ENCODE measurements at places on chromosomes 11 and 22. TPM values are rescaled to one million over a fixed set of nuclear protein-coding genes. Genes with fewer than 3 reads are reported as not detected.
A peak's percentile ranks its signal among the peaks of the same experiment; 100 is the strongest.

Gene ASRGL1
- 38.4 TPM for total RNA-seq

GRCh38 chr11:70834277-70834940 is 418.0 kb downstream of the SHANK2 start:
- H3K36me3 ChIP-seq, result no peaks in the 10 kb centered on the region
- DNase-seq, result peak; percentile 76
- H3K27me3 ChIP-seq, result no peaks in the 10 kb centered on the region
- H3K4me3 ChIP-seq, result no peak overlapping the region
- H3K4me1 ChIP-seq, result peaks cover 5% of the 10 kb centered on the region

Gene MFRP
- 0.03 TPM for total RNA-seq

DNA sequence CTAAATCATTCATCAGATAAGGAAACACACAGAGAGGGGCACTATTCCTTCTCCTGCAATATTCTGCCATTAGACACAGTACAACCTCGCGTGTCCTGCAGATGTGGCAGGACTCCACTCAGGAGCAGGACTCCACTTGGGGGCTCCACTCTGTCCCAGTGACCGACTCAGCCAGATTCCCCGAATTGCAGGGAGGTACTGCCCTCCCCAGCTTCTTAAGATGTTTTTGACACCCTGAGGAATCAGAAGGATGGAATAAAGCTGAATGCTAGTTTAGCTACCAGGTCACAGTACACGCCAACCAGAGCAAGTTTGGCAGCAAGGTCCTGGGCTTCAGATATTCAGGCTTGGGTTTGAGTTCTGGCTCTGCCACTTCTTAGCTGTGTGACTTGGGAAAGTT is 99.3 kb upstream of the USP47 start:
- H3K27me3 ChIP-seq, result no peaks in the 10 kb centered on the region
- H3K4me1 ChIP-seq, result no peaks in the 10 kb centered on the region
- no peak overlapping the region for H3K4me3 ChIP-seq
- DNase-seq, result no peak

Gene PRDM11
- total RNA-seq, result 10.4 TPM

GRCh38 chr11:70397336-70397982 is 870 bp upstream of the CTTN start:
- H3K4me3 ChIP-seq, result peak overlapping the region; percentile 99
- H3K27me3 ChIP-seq, result no peaks in the 10 kb centered on the region
- peak; percentile 44 for DNase-seq
- no peaks in the 10 kb centered on the region for H3K36me3 ChIP-seq
- H3K4me1 ChIP-seq, result peaks cover 23% of the 10 kb centered on the region
- peak overlapping the region; percentile 89 for H3K27ac ChIP-seq

Gene MS4A14
- total RNA-seq, result not detected

DNA sequence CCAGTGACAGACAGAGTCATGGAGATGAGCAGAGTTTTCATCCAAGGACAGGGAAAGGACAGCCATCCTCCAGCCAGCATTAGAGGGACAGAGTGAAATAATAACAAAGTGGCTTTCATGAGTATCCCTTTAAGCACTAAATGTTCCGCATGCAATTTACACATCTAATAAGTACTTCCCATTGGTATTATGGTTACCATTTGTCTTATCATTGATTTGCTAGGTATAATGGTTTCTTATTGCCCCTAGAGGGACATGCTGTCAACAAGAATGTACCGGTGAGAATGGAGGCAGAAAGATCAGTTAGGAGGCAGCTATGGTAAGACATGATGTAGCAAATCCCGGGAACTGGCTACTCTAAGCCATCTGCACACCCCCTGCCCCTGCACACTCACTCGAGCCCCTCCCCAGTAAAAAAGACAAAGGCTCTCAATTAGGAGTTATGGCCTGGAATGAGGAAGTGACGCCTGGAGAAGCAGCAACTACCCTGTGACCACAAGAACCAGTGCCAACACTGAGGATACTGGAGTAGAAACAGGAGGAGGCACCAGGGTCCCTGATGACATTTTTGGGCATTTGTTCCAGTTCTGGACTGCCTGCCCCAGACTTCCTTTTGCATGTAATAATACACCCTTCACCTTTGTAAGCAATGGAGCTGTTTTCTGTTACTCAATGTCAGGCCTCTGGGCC is 30.2 kb upstream of the HMGXB4 start:
- no peaks in the 10 kb centered on the region for H3K36me3 ChIP-seq
- DNase-seq, result no peak
- H3K27me3 ChIP-seq, result no peaks in the 10 kb centered on the region
- H3K4me1 ChIP-seq, result peaks cover 6% of the 10 kb centered on the region

DNA sequence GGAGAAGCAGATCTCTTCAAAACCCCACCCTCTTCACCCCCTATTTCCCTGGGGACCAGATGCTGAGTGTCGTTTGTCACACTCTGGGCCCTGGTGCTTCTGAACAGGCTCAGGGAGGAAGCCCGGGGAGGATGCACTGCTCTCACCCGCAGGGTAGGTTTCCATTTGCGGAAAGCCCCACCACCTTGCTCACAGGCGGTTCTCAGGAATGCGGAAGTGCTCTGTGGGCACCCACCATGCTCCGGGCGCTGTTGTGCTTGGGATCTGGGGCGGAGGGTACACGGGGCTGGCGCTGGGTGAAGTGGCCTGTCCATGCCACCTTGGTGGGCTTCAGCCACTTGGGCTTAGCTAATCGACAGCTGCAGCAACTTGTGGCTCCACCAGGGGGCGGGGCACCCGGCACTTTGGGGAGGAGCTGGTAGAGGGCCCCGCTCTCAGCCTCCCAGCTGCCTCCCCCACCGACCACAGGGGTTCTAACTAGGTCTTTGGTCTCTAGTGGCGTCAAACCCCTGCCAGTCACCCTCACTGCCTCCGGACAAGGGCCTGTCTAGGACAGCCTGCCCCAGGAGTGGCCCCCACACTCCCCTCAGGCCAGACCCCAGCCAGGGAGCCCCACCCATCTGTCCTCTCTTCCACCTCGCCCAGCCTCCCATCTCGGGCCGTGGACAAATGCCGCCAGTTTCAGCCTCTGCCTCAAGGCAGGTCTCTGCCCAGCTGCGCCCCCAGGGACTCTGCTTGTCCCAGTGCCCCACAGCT is 7.4 kb downstream of the NDUFV1 start:
- peaks cover 32% of the 10 kb centered on the region for H3K4me1 ChIP-seq
- no peak overlapping the region for H3K27ac ChIP-seq
- peaks cover 37% of the 10 kb centered on the region for H3K27me3 ChIP-seq
- peak; percentile 87 for DNase-seq
- H3K36me3 ChIP-seq, result no peaks in the 10 kb centered on the region

Gene FLRT1
- 0.54 TPM for total RNA-seq

Gene LDLRAD3
- total RNA-seq, result 19.4 TPM

DNA sequence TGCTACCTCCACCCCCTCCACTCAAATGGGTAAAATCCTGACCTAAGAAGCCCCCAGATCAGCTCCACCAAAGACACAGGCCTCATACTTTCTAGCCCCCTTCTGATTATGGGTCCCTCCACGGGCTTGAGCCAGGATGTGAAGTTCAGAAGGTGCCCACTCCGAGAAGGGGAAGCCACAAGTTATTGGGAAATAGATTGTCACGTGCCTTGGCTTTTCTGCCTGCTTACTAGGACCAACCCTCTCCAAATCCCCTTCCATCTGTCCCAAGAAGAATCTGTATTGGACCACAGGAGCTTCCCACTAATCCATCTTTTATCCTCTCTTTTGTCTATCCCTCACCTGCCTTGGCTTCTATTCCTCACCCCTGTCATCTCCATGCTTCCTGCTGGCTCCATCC is 3.0 kb upstream of the NRGN start:
- no peaks in the 10 kb centered on the region for H3K36me3 ChIP-seq
- no peak overlapping the region for H3K4me3 ChIP-seq
- H3K27me3 ChIP-seq, result peaks cover 78% of the 10 kb centered on the region
- no peak overlapping the region for H3K27ac ChIP-seq

- no peak overlapping the region for H3K4me3 ChIP-seq
- no peaks in the 10 kb centered on the region for H3K4me1 ChIP-seq
- no peaks in the 10 kb centered on the region for H3K27me3 ChIP-seq
- H3K36me3 ChIP-seq, result no peaks in the 10 kb centered on the region
- DNase-seq, result no peak
Observed at GRCh38 chr22:31603081-31603525, 58.9 kb downstream of the PISD start.

- no peaks in the 10 kb centered on the region for H3K27me3 ChIP-seq
- H3K4me1 ChIP-seq, result peaks cover 21% of the 10 kb centered on the region
- H3K27ac ChIP-seq, result no peak overlapping the region
- H3K4me3 ChIP-seq, result no peak overlapping the region
- H3K36me3 ChIP-seq, result no peaks in the 10 kb centered on the region
Observed at GRCh38 chr11:115581871-115582639, 77.8 kb upstream of the CADM1 start.

DNA sequence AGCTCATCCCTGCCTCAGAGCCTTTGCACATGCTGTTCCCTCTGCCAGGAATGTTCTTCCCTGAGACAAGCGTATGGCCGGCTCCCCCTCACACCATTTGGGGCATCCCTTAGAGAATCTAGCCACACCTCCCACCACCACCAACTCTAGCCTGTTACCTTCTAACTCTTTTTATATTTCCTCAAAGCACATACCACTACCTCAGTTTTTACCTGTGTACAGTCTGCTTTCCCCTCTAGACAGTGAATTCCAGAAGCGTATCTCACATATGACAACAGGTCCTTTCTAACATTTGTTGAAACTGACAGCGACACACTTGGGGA is 75.1 kb upstream of the ARFGAP3 start:
- no peaks in the 10 kb centered on the region for H3K27me3 ChIP-seq
- H3K36me3 ChIP-seq, result no peaks in the 10 kb centered on the region
- no peaks in the 10 kb centered on the region for H3K4me1 ChIP-seq
- no peak overlapping the region for H3K27ac ChIP-seq
- no peak for DNase-seq

Gene OSM
- not detected for total RNA-seq

Gene FOLH1
- 0.27 TPM for total RNA-seq

Gene DSCAML1
- 0.17 TPM for total RNA-seq

DNA sequence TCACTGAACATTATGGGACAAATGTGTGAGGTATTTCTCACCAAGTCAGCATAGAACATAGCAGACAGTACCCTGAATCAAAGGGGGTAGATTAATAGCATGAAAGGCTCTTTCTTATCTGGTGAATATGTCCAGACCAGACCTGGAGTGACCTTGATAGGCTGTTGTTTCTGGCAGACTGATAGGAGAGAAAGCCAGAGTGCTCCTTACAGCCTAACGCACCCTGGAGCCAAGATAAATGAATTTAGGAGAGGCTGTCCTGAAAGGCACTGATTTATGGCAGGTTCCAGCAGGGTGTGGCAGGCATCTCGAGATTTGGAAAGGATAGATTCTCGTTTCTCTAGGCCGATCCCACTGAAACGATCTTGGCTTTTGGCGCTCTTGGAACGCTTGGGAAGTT is 204.6 kb downstream of the DBX1 start:
- no peaks in the 10 kb centered on the region for H3K36me3 ChIP-seq
- no peak overlapping the region for H3K27ac ChIP-seq
- DNase-seq, result no peak

Gene XKR3
- total RNA-seq, result not detected

- H3K27me3 ChIP-seq, result no peaks in the 10 kb centered on the region
- peaks cover 11% of the 10 kb centered on the region for H3K4me1 ChIP-seq
- peak overlapping the region; percentile 82 for H3K4me3 ChIP-seq
- peak overlapping the region; percentile 75 for H3K27ac ChIP-seq
- no peaks in the 10 kb centered on the region for H3K36me3 ChIP-seq
- no peak for DNase-seq
Observed at GRCh38 chr22:29765905-29766631, 739 bp downstream of the ZMAT5 start.

DNA sequence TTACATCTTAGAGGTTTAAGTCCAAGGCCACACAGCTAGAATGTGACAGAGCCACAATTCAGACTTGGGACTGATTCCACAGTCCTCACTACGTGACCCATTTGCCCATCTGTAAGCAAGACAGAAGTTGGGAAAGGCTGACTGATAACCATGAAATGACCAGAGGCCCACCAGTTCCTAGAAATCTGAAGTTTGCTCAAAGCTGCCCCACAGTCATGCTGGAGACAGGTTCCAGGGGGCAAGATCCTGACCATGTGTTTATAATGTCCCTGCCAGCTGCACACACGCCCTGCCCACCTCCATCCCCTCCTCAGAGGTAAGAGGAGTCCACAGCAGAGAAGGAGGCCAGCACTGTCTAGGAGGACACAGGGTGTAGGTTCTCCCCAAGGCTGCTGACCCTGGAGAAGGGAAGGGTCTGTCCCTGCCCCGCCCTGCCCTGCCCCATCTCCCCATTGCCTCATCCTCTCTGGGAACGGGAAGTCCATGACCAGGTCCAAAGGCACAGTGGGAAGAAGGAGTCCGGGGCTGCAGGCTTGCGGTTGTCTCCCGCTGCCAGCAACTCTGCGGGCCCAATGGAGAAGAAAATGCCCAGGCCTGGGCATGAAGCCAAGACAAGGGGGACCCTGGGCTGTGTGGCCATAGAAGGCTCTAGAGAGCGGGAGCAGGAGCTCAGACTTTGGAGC is 11.9 kb upstream of the OAF start:
- peaks cover 66% of the 10 kb centered on the region for H3K27me3 ChIP-seq
- DNase-seq, result no peak
- no peak overlapping the region for H3K4me3 ChIP-seq
- peaks cover 32% of the 10 kb centered on the region for H3K4me1 ChIP-seq
- no peak overlapping the region for H3K27ac ChIP-seq
- no peaks in the 10 kb centered on the region for H3K36me3 ChIP-seq

GRCh38 chr11:119856681-119857485 is 127.9 kb upstream of the NECTIN1 start:
- no peaks in the 10 kb centered on the region for H3K27me3 ChIP-seq
- no peak overlapping the region for H3K4me3 ChIP-seq
- H3K27ac ChIP-seq, result no peak overlapping the region
- no peak for DNase-seq
